ENCODE measurements at places on chromosomes 5 and 9.

DNA sequence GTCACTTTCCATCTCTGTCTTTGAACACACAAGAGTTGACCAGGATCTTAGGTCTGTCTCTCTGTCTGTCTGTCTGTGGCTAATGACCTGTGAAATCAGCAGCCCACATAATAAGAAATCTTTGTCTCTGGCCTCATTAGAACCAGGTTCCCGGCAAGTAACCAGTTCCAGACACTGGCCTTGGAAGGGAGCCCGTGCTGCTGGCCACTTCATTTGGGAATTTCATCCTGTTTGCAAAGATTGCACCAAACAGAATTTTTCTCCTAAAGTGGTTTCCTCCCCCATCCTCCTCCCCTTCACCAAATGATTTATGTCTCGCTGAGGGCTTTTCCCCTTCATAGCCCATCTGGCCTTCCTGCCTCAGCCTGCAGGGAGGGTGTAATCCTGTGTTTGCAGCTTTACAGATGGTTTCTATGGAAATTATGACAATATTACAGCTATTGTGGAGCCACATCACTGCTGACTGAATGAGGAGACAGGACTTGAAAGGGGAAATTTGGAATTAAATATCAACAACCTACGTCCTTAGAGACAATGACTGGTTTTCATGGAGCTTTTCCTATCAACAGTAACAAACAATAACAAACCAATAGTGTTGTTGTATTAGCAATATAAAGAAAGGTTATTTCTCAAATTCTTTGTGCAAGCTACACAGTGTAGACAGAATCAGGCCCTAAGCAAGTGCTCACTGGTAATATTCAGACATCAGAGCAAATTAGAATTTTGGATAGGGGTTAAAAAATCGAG, 25.7 kb downstream of the DPYSL3 start:
- peak; percentile 90 for DNase-seq

DNA sequence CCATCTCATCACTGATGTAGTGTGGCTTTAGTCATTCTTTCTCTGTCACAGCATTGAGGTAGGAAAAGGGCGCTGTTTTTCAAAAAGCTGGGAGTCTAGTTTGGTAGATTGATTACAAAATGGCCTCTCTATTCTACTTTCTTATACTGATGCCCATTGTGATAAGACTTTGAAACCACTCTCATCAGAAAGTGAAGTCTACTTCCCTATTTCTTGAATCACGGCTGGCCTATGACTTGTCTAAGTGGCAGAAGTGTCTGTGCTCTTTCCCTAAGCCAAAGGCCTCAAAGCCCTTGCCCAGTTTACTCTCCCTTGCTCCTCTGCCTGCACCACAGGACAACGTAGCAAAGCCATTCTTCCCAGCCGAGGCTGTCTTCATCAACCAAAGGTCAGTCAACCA, 83.0 kb upstream of the IL33 start:
- DNase-seq = no peak

- no peak for DNase-seq
Measured at GRCh38 chr5:154345255-154345952, 100.4 kb upstream of the SAP30L start.

- DNase-seq = no peak
Measured at GRCh38 chr5:128633901-128634300, 95.9 kb upstream of the FBN2 start.

DNA sequence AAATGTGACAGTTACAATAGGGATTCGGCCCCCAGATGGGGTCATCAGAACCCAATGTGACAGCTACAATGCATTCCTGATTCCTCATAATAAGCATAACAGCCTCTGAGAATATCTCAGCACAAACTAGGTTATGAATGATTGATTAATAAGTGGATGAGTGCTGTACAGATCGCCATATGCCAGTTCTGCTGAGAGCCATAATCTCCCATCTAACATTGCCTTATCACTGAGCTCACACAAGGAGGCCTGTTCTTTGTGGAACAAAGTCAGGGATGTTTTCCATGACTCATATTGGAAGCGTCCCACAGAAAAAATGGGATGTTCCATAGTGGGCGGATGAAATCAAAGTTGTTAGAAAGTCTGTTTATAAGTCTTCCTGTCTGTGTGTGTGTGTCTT, 89.6 kb downstream of the KIF4B start:
- DNase-seq = peak; percentile 43

GRCh38 chr9:37449862-37450632, 15.2 kb downstream of the ZBTB5 start:
- no peak for DNase-seq

DNA sequence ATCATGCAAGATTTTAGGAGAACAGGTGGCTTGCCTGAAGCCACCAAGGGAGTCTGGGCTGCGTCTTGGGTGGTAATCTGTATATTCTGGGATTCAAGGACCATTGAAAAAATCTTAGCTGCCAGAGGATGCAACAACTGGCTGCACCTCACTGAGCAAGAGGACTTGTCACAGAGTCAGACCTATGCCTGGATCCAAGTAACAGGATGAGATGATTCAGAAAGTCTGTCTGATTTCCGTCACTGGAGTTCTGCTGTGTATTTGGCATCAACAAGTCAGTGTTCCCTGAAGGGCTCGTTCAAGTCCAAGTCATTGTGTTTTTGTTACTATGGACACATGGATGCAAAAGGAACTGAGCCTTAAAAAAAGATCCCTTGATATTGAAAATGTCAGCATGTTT, 37.8 kb upstream of the CARTPT start:
- DNase-seq = no peak

Measured in AG08395 (cell line).